EL (cell line): ENCODE measurements at places on chromosomes 1 and 21.

- no peak for DNase-seq
Measured at GRCh38 chr1:230876660-230877059, 8.3 kb upstream of the C1orf198 start.

DNA sequence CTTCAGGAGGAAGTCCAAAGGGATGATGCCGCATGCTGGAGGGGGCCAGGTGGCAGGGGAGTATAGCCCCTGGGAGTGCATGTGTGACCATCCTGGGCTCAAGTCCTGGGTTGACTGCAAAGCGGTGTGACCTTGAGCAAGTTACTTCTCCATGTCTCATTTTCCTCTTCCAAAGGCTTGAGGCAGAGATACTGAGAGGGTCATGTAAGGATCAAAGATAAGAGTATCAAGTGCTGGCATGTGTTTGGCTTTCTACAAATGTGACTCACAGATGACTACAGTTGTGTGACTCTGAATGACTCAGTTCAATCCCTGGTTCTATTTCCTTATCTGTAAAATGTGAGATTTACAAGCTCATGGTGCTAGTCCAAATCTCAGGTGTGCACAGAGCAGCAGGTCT is 26.1 kb downstream of the PROK1 start:
- DNase-seq = peak; percentile 67

DNA sequence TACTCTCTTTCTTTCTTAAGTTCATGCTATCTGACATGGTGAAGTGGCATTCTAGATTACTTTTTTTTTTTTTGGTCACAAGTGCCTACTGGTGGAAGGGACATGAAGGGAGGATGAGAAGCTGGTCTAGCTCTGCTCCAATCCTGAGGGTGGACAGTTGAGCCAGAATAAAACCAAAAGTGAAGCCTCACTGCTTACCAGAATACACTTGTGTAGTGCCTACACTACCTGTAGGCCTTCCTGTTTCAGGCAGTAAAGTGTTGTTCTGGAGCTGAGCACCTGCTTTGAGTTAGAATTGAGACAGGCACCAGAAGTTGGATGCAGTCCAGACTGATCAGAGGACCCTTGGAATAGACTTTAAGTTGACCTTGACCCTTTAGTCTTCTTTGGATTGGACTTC is 40.4 kb upstream of the APOBEC4 start:
- DNase-seq = no peak

- DNase-seq = no peak
Measured at GRCh38 chr1:187374742-187375141, 546.0 kb downstream of the PLA2G4A start.

DNA sequence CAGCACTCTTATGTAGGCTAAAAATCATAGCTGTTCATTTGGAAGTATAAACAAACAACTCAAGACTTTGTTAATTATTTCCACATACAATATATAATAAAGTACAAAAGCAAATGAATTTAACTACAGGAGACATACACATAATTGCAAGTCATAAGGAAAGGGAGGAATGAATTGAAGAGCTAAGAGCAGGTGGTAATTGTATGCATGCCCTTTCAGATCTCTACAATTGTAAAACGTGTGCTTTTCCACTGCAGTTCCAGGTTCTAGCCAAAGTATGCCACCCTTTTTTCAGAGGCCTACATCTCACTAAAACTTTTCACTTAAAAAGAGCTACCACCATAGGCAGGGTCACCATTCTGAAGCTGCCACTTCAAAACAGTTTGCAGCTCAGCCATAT is 42.8 kb upstream of the HP1BP3 start:
- no peak for DNase-seq
